ENCODE measurements at places on chromosomes 16 and 17.

DNA sequence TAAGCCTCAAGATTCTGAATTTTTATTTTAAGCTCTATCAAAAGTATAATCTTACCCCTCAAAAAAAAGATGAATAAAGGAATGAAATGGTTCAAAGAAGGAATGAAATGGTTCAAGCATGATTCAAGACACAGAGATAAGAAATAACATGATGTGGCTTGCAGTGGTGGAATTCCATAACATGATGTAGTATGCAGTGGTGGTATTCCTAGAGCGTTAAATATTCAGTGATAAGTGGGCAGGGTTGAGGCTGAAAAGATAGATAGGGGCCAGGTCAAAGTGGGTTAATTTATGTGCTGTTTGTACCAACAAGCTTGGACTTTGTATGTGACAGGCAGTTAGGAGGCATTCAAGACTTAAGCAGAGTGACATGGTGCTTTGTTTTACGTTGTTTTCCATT, 29.6 kb downstream of the TNRC6A start:
- DNase-seq = no peak

GRCh38 chr17:77392376-77393273, 251.9 kb downstream of the SEC14L1 start:
- no peak for DNase-seq

- peak; percentile 90 for DNase-seq
These were observed 5.1 kb downstream of the RAB37 start for GRCh38 chr17:74742153-74742515.

DNA sequence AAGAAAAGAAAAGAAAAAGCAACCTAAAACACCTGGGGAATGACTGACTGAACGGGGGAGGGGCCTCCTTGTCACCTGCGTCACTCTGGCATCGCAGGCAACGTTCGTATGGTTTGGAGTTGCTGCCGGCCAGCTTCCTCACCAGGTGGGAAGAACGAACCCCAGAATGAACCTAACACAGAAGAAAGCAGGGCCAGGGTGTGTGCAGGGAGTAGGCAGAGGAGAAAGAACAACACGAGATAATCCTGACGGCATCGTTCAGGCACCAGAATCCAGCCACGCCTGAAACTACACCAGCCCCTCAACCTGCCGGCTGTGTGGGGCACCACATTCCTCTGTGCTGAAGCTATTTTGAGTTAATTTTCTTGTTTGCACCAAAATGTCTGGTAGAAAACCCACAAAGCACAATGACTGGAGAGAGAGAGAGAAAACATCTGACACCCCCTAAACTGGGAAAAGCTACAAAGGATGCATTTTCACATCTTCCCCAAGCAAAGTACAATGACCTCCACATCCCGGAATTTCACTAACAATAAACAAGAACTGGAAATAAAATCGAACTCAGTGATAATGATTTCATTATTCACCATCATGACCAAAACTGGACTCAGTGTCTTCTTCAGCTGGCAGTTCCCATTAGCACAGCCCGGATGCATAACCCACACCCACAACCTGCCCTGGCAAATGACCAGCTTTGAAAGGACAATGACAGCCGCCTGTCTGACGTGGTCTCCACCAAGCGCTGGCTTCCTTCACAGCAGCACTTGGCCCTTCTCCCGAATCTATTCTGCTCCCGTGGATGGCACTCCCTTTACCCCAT, 23.6 kb downstream of the RAB40B start:
- no peak for DNase-seq

- DNase-seq = no peak
These were observed 18.1 kb downstream of the TMC6 start for GRCh38 chr17:78110363-78111015.

- no peak for DNase-seq
These were observed 363.4 kb downstream of the CDH13 start for GRCh38 chr16:82990155-82990554.

- no peak for DNase-seq
These were observed 13.4 kb upstream of the ATP5MC1 start for GRCh38 chr17:48878920-48879898.

DNA sequence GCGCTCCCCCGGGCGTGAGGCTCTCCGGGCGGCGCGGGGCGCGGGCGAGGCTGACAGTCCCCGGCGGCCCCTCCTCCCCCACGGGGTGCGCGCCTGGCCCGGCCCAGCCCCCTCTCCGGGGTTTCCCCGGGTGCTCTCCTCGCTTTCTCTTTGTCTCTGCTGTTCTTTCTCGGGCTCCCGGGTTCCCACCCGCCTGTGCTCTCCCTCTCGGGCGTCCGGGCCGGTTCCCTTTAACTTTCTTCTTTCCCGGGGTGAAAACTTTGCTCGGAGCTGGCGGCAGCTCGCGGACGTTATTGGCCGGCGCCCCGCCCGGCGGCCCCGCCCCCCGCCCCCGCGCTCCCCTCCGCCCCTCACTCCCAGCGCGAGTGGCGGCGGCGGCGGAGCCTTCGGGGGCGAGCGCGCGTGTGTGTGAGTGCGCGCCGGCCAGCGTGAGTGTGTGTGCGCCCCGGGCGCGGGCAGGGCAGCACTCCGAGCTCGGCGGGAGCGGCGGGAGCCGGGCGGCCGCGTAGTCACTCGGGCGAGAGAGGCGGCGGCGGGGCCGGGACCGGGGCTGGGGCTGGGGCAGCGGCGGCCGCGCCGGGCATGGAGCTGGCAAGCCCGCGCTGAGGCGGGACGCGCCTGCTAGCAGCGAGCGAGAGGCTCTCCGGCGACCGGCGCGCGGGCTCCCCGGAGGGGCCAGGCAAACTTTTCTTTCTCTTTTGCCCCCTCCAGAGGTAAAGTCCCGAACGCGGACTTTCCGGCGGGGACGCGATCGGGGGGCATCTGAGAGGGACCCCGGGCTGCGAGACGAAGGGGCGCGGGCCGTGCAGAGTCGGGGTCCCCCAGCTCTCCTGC, at the start of gene NTN1:
Gene NTN1 (plus strand): TSS at position 353 of the 834 bp plus-strand sequence. CDS start 864 bp downstream, outside the sequence.
- no peak for DNase-seq

DNA sequence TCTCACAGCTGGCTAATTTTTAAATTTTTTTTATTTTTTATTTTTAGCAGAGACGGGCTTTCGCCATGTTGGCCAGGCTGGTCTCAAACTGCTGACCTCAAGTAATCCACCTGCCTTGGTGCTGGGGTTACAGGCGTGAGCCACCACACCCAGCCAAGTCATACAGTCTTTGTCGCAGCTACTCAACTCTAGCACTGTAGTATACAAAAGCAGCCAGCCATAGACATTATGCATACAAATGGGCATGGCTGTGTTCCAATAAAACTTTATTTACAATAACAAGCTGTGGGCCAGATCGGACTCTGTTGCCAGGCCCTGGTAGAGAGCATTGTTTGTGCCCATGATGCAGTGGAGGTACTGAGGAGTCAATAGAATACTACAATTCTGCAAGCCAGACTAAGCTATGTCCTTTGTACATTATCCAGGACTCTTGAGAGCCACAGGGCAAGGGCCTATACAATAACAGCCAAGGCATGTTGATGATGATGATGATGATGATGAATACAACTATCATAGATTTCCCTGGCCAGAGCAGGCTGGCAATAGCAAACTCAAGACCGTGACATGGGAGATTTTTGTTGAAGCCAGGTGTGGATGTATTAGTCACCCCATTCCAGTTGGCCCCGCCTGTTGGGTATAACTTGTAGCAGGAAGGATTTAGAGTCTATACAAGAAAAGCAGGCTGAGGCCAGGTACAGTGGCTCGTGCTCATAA, 101.8 kb downstream of the MYH11 start:
- no peak for DNase-seq

DNA sequence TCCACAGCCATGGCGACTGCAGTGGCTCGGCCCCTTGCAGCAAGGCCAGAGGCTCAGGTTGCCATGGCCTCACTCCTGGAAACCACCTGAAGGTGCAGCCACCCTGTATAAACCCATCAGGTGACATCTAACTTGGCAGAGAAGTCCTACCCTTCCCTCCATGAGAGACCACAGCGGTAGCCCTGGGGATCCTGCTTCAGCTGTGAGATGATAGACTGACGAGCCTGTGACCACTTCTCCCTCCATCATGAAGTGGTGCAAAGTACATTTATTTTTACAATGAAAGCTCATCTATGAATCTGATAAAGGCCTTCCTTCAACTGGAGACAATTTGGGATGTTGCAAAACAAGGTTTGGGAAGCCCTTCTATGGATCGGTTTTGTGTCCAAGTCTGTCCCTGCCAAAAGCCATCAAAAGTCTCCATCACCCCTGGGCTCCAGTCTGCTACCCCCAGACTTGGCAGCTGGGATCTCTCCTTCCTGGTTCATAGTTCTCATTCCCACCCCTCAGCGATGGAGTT, 1.8 kb downstream of the ZACN start:
- DNase-seq = no peak

GRCh38 chr16:53836680-53837079, 132.7 kb downstream of the FTO start:
- no peak for DNase-seq

DNA sequence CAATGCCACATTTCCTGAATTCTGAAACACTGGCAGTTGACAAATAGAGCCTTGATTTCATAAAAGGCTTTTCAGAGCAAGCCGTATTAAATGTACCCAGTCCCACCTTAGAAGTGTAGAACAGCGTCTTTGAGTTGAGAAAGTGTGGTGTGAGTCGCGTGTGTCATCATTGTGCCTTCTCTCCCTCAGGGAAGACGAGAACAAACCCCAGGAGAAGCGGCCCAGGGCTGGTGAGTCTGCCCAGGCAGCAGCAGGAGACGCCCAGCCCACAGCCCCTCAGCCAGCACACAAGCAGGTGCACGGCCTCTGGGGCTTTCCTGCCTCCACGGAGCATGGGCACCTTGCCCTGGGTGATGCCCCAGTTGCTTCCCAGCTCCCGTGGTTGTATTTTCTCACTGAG, 34.0 kb downstream of the CIBAR2 start:
- DNase-seq = no peak

GRCh38 chr16:50390914-50391716, 22.3 kb upstream of the BRD7 start:
- no peak for DNase-seq

- peak; percentile 93 for DNase-seq
These were observed at the start of gene MYO18A for GRCh38 chr17:29180034-29180787. Gene MYO18A (minus strand): TSS chr17:29180398. CDS start chr17:29166940, 13,458 bp downstream.

- DNase-seq = no peak
These were observed 14.4 kb downstream of the TTC19 start for GRCh38 chr17:16013943-16014407.

- no peak for DNase-seq
These were observed 26.7 kb downstream of the HAPSTR1 start for GRCh38 chr16:9118170-9118569.

DNA sequence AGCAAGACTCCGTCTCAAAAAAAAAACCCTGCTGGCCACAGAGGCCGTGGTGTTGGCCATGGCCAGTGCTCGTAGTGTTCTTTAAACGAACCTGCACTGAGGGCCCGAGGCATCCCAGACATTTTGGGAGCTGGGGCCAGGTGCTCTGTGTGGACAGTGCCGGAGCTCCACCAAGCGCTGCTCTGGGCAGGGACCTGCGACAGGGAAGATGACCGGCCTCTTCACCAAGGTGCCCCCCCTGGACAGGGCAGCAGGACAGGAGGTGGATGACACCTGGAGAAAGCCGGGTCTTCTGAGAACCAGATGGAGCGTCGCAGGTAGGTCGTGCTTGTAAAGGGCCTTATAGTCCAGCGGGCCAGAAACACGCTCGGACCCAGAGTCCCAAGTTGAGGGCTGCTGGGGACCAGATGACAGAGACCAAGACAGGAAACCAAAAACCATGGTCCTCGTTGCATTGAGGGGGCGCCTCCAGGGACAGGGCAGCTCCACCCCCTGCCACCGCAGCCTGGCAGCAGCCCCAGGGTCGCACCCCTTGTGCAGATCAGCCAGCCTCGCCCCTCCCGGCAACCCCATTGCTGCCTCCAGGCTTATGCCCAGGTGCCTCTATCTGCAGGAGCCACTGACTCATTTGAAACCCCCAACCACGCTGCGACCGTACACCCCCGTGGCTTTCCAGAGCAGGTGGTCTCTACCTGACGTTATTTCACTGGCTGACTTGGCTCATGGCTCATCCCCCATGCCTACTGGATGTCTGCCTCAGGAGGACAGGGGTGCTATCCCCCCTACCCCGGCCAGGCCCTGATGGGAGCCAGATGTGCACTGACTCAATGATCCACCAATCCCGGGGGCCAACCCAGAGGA, 4.2 kb upstream of the NTN3 start:
- no peak for DNase-seq

GRCh38 chr17:37212179-37212578, 163.6 kb upstream of the C17orf78 start:
- DNase-seq = no peak

DNA sequence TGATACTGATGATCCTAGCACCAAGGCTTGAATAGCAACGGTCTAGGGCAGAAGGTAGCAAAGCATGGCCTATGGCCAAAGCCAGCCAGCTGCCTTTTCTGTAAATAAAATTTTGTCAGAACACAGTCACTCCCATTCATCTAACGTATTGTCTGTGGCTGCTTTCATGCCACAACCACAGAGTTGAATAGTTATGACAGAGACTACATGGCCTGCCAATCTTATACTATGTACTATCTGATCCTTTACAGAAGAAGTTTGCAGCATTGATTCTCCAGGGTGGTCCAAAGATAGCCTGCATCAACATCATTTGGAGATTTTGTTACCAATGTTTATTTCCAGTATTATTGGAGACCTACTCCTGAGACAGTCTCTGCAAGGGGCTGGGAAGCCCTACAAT, 19.9 kb upstream of the MMD start:
- DNase-seq = no peak

DNA sequence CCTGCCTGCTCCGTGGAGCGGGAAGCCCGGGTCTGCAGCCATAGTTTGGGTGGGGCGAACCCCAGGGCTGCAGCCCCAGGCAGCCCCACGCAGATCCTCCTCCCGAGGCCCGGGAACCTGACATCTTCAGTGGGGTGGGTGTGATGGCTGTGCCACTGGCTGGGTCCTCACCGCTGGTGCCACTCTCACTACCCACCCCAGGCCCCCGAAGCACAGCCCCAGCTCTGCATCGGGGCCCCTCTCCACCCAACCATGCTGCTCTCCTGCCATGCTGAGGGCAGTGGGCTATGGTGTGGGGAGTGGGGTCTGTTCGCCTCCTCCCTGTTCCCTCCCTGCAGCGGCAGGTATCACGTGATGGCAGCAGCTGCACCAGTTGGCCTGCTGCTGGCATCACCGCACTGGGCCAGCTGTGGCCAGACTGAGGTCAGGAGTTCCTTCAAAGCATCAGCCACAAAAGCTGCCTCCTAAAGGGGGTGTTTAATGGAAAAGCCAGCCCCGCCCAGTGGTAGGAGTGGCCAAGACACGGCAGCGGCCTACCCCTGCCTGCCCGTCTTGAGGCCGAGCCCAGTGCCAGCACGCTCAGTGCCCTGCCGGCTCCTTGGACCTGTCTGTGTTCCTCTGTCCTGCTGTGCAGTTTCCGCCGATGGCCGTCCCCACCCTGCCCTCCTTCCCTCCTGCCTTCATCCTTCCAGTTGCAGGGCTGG, 10.8 kb downstream of the KCTD5 start:
- no peak for DNase-seq
